Fibroblast of skin of abdomen (primary cell): ENCODE measurements at places on chromosomes 12 and 14.

DNA sequence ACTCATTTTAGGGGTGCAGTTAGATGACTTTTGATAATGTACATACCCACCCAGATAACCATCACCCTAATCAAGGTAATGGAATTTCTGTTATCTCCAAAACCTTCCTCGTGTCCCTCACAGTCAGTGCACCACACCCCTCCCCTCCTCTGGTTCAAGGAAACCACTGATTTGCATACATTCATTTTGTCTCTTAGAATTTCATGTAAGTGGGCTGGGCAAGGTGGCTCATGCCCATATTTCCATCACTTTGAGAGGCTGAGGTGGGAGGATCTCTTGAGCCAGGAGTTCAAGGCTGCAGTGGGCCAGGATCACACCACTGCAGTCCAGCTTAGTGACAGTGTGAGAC is 15.7 kb downstream of the ADIPOR2 start:
- no peak for DNase-seq

DNA sequence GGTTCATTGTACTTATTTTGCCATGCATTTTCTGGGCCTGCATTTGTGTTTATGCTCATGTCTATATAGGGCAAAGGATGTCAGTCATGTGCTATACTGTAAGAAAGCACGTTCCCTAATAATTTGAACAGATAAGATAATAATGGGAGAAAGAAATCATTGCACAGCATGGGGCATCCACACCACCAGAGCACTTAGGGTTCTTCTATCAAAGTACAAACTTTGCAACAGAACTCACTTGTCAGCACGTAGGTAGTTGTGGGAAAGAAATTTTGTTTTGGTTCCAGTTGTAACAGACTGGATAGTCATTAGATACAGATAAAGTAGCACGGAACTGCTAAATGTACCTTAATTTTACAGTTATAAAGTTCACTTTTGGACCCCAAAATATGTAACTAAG is 10.1 kb downstream of the PPP1CC start:
- no peak for DNase-seq

- DNase-seq, result no peak
Observed at GRCh38 chr14:106024983-106025604, 498.7 kb downstream of the TMEM121 start.

GRCh38 chr14:58141893-58142292 is 10.1 kb downstream of the ARMH4 start:
- no peak for DNase-seq

GRCh38 chr14:66017927-66018326 is 468.2 kb upstream of the CCDC196 start:
- no peak for DNase-seq

DNA sequence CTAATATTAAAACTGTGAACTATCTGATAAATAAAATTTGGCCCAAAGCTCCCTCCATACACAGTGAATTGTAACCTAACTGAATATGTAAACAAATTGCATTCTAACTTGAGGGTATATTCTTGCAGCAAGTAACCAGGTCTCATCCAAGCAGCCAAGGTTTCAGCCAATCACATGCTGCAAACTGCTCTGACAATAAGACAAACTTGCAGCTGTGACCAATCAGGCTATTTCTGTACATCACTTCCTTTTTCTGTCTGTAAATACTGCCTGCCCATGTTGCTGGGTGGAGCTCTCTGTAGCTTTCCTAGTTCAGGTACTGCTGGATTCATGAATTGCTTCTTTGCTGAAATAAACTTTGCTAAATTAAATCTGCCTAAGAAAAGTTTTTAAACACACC is 499.0 kb downstream of the GALC start:
- no peak for DNase-seq

DNA sequence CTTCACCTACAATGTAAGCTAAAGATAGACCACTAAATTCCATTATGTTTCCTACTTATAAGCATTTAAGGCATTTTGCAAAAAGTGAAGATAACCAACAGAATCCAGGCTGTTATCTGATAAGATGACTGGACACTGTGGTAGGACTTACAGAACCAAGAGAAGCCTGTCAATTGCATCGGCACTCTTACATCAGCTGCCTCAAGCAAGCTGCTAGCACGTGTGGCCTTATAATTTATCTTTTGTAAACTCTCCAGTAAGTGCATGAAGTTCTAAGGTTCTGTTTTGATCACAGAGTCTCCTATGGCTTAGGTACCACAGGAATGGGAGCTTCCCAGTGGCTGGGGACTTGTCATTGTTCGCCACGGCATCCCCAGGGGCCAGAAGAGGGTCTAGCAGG is 88.7 kb downstream of the TRAFD1 start:
- DNase-seq, result no peak

GRCh38 chr12:123533672-123534643 is at the start of gene RILPL1:
RILPL1 (minus strand) TSS chr12:123533719; CDS start chr12:123533482, 237 bp downstream.
- peak; percentile 61 for DNase-seq

DNA sequence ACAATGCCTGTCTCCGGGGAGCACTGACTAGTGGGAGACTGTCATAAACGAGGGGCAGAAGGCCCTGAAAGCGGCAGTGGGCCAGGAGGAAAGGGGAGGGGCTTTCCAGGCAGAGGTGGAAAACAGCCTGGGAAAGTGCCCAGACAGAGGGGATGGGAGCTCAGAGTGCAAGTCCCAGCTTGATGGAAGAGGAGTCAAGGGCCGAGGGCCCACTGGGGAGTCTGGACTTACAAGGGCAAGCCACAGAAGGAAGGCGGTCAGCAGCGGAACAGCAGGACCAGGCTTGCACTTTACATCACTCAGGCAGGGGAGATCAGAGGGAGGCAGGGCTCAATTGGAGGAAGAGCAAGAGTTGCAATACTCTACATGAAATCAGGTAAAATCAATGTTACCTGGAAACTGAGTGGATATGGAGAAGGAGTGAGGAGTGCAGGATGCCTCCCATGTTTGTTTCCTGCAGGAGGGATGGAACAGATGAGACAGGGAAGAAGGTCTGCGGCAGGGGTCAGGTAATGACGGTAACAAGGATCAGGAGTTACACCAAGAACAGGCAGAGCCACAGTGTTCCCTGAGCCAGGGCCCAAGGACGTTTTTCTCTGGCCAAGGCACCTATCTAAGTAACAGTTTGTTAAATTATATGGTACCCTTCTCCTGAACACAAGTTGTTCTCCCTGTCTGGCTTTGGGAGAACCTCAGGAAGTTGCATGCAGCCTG is 23.8 kb downstream of the PXN start:
- DNase-seq, result no peak

GRCh38 chr12:99600388-99600787 is 47.2 kb upstream of the GARIN6 start:
- DNase-seq, result no peak

DNA sequence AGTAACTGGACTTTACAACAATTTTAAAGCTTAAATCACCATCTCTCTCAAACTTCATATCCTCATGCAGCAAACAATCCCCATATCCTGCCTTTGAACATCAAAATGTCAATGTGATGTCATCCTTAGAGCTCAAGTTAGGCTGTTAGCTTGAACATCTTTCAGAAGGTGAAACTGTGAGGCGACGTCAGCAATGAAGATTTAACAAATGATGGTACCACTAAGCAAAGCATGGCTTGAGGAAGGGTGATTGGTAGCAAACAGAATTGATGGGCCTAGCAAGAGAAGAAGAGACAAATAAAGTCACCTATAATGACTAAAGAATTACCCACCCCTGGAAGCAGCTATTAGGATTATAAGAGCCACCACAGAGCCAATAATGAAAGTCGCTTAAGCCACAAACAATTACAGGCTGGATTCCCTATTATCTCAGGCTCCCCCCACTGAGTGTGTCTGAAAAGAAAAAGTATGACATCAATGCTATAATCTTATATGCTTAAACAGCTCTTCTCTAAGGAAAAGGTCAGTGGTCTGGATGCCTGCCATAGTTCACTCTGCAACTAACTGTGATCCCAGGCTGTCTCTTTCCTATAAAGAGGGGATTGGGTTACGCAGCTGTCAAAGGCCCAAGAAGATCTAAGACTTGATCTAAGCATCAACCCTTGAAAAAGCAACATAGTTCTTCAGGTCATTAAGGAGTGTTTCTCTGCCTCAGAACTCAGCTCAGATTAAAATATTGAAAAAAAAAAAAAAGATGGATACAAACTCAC is 18.1 kb downstream of the EGLN3 start:
- peak; percentile 5 for DNase-seq

GRCh38 chr12:120941846-120942405 is 36.4 kb upstream of the HNF1A start:
- DNase-seq, result no peak

GRCh38 chr14:92692822-92693226 is 55.6 kb downstream of the LGMN start:
- no peak for DNase-seq

GRCh38 chr12:124422570-124423523 is 128.0 kb downstream of the RFLNA start:
- peak; percentile 91 for DNase-seq

DNA sequence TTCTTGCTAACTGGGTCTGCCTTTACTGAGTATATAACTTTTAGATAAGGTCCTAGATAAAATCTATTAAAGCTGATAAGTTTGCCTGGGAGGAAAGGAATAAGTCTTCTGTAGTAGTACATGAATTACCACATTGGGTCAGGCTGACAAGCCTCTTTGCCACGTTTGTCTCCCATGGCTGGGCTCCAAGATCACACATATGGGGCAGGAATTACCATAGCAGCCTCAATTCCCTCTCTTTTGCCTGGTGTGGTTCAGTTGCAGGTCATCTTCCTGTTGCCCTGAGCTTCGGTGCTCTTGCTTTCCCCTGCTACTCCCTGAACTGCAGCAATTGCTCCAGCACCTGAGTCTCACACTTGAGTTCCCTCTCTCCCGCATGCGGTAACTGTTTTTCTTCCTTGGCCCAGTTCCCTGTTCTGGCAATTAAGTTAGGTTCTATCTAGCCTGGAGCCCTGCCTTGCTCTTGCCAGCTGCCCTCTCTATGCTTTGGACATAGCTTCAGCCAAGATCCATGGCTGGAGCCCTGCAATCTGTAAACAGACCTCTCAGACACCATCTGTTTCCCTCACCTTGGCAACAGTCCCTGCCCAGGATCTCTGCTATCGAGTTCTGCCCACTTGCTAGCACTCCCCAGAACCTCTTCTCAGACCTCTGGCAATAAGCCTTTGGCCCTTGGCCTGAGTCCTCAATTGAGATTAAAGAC is 5.8 kb upstream of the GLT8D2 start:
- no peak for DNase-seq

GRCh38 chr14:51544471-51544870 is 107.2 kb upstream of the FRMD6 start:
- peak; percentile 28 for DNase-seq

GRCh38 chr14:63547798-63548335 is 4.7 kb upstream of the PPP2R5E start:
- no peak for DNase-seq

DNA sequence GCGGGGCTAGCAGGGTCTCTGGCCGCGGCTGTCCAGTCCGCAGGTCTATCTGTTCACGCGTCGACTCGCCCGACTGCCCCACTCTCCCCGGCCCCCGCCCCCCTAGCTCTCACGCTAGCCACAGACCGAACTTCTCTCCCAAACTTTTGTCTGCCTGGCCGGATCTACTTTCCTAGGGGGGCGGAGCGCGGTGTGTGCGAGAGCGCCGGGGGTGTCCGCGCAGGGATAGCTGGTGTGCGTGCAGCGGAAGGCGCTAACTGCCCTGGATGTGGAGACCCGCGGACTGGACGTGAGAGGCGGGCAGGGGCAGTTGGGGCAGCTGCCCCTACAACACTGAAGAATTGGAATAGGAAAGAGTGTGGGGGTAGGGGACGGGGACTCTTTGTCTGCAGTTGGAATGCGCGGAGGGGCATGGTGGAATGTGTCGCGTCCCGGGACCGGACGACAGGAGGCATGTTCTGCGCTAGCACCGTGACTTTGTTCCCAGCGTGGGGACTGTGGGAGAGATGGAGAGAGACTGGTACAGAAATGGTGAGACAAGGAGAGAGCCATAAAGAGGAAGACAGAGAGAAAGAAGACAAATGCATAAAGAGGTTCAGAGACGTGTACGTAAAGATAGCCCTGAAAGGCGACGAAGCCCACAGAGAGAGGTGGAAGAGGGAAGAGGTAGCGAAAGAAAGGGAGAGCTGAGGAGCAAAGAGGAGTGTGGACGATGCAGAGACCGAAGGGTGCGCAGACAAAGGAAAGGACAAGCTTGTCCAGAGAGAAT is at the start of gene AJUBA:
Gene AJUBA, minus strand, starts transcription at position 75 of the 769 bp plus-strand sequence. CDS start 285 bp downstream, outside the sequence.
- peak; percentile 97 for DNase-seq

- DNase-seq, result no peak
Observed at GRCh38 chr14:99158150-99158549, 113.8 kb downstream of the BCL11B start.

- peak; percentile 75 for DNase-seq
Observed at GRCh38 chr12:91335699-91336098, 153.1 kb upstream of the DCN start.

DNA sequence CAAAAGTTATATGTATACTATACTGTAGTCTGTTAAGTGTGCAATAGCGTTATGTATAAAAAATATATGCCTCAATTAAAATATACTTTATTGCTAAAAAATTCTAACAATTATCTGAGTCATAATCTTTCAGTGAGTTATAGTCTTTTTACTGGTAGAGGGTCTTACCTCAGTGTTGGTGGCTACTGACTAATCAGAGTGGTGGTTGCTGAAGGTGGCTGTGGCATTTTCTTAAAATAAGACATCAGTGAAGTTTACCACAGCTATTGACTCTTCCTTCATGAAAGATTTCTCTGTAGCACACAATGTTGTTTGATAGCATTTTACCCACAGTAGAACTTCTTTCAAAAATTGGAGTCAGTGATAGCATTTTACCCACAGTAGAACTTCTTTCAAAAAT is 23.4 kb downstream of the POLR3B start:
- DNase-seq, result peak; percentile 16

GRCh38 chr12:63292471-63293221 is 141.6 kb upstream of the AVPR1A start:
- peak; percentile 8 for DNase-seq

GRCh38 chr14:66634876-66635275 is 126.9 kb downstream of the GPHN start:
- DNase-seq, result no peak

DNA sequence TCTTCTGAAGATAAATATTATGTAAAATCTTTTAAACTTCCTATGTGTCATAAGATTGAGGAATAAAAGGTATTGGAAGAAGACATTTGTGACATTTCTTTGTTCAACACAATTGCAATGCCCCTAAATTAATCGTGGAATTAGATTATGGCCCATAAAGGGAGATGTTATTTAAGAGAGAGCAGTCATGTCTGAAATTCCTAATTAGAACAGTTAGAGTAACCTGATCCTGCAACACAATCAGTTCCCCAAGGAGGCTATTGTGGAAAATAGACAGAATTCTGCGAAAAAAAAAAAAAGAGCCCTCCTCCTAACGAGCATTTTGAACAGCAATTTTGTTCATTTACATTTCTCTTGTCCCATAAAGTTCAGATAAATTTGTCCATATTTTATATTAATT is 339.5 kb downstream of the PAWR start:
- DNase-seq, result no peak

GRCh38 chr12:128966203-128966810 is 113.0 kb downstream of the GLT1D1 start:
- DNase-seq, result no peak

DNA sequence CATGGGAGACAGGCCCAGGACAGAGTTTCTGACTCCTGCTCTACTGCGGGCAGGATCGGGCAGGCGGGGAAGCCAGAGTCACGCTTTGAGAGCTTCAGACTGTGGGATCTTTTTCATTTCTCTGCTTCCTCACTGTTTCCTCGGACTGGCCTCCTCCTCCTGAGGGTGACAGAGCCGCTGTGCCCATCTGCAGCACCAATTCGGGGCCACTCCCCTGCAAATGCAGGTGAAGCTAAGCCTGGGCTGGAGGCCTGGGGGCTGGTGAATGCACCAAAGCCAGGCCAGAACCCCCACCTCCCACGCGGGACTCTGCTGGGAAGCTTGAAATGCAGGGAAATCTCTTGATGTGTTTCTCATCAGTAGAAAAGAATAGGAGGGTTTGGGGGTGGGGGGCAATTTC is 77.5 kb downstream of the FOXN3 start:
- DNase-seq, result no peak

GRCh38 chr12:95637471-95638155 is 86.3 kb upstream of the USP44 start:
- DNase-seq, result peak; percentile 84
